ENCODE measurements at places on chromosomes 3 and 15.

DNA sequence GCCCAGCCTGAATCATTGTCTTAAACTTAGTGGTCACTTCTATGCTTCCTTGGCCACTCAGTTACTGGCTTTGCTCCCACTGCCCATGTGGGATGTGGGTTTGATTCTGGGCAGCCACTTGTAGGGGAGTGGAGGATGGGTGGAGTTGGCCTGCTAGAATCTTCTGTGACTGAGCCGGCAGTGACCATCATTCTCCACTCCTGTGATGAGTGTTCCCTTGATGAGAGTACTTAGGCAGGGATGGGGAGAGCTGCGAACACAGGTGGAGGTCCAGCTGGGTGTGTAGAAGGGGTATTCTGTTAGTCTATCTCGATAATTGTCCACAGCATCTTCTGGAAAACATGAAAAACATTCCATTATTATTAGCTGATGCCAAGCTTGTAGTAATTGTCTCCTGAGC is 8.0 kb downstream of the TM6SF1 start:
- DNase-seq: no peak

DNA sequence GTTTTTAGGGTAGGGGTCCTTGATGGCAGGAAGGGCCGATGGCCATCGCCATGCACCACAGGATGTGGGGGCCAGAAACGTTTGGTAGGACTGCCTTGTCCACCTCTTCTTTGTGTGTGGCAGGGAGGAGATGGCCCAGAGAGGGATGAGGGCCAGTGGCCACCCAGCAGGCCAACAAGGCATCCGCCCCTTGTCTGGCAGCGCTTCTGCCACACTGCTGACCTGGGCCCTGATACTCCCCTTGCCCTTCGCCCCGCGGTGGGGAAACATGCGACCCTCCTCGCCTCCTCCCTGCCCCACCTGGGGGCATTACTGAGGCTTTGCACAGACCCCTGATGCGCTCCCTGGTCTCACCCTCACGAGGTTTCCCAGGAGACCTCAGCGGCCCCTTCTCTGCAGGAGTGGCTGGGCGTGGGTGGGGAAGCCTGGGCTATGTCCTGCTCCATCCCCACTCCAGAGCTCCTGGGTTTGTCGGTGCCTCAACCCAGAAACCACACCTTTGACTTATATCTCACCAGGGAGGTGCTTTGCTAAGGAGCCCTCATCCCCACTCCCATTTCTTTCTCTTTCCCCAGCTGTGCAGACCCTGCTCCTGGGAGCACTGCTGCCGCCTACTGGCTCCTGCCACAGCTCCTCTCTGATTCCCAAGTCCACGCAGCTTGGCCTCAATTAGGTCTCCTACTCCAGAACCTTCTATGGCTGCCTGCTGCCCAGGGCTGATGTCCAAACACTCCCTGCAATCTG is 38.7 kb downstream of the FEM1B start:
- DNase-seq: peak; percentile 9

DNA sequence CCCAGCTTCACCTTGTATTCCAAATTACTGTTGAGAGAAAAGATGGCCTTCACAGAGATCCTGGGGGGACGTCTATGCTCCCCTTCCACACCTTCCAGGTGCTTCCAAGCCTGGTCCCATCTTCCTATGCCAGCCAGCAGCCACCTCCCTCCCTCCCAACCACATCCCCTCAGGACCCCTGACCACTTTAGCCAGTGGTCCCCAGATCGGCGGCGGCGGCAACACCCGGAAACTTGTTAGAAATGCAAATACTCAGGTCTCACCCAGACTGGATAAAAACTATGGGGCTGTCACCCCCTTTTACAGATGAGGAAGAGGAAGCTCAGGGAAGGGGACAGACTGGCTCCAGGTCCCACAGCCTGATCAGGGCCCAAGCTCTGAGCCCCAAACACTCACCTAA is 38.0 kb upstream of the PRSS50 start:
- no peak for DNase-seq

DNA sequence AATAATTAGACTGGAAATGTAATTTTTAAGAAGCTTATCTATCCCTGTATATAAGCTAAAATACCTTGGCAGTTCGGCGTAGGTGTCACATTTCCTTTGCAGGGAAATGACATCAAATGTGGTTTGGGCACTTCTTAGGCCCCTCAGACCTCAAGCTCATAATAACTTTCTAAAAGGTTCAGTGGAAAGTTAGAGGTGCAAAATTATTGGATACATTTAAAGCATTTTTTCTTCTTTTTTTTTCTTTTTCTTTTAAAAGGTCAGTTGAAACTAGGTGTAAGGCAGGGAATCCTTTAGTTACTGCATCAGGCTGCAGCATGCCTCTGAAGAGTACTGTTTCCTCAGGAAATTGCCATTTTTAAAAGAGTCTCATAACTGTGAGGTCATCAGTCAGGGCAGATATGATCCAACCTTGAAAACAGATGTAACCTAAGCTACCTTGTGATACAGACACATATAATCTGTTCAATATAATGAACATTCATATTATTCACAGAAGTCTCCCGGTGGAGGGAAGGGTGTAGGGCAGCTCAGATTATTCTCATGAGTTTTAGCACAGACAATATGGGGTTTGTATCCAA is 4.8 kb downstream of the SACM1L start:
- DNase-seq: peak; percentile 73

DNA sequence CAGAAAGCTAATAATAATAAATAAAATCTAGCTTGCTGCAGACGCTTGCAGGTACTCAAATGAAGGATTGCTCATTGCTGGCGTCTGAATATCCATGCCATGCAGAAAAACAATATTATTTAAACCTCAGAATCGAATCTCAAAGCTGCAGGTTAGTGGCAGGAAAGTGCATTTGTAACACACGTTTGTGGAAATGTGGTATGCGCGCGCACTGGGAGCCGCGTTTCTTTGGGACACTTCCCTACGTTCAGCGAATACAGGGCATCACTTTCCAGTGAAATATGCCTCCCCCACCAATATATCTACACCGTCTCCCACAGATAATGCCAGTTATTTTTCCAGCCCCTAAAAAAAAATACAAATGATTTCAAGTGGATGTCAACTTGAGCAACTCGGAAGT is 37.1 kb downstream of the ZIC4 start:
- DNase-seq: no peak

- no peak for DNase-seq
Observed at GRCh38 chr15:43544266-43544665, 26.9 kb downstream of the MAP1A start.

DNA sequence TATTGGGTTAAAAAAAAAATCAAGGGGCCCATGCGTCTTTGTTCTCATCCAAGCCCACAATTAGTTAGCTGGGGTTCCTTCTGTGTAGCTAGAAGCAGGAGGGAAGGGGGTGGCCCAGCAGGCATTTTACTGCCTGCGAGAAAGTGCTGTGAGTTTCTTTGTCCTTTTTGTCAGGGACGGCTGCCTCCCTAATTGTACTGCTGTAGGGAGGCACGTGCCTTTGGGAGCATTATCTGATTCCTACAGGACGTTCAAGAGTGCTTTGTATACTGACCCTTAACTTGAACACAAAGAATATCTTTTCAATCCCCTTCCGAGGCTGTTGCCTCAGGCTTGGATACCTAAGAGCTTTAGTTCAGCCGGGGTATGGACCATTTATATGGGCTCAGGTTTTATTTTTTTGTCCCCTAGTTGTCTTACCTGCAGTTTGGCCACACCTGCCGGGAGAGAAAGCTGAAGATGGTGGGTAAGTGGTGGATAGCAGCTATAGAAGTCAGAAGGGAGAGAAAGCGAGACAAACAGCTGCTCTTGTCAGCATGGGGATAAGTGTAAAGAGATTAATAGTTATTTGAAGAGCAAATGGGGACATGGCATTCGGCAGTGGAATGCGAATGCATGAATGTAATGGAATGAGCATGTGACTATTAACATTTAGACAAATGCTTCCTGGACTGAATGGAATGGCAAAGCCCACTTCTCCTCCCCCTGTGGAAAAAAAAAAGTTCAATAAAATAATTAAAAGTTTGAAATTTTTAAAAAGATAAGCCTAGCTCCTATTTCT is 175.2 kb downstream of the TP63 start:
- DNase-seq: no peak

DNA sequence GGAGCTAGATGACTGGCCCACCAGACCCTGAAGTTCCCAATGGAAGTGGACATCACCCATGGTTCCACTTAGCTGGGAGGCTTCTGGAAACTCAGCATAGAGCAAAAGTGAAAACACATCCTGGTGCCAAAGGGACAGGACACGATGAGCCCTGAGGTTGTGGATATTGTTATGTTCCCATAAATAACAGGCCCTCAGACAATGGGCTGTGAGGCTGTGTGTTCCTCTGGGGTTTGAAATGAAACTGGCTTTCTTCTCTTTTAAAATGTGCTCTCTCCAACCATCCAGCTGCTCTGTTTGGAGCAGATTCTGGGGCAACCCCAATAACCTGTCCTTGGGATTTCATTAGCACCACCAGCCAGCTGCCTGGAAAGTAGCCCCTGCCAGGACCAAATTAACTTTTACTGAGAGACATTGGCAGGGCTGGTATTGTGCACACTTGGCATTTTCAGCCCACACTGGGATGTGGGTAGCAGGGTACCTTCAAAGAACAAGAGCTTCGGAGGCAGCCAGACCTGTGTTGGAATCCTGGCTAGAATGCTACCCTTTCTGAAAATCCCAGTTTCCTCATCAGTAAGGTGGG is 97.5 kb downstream of the DNAJB8 start:
- DNase-seq: no peak

- no peak for DNase-seq
Observed at GRCh38 chr3:162370141-162370540, 873.5 kb downstream of the OTOL1 start.

- DNase-seq: no peak
Observed at GRCh38 chr3:47617086-47618010, 38.7 kb upstream of the CSPG5 start.

- DNase-seq: no peak
Observed at GRCh38 chr15:36644191-36644896, 64.9 kb downstream of the CDIN1 start.

- DNase-seq: no peak
Observed at GRCh38 chr3:8575364-8576104, 69.1 kb downstream of the SSUH2 start.

- DNase-seq: no peak
Observed at GRCh38 chr15:84603630-84604379, 3.0 kb downstream of the ZSCAN2 start.

DNA sequence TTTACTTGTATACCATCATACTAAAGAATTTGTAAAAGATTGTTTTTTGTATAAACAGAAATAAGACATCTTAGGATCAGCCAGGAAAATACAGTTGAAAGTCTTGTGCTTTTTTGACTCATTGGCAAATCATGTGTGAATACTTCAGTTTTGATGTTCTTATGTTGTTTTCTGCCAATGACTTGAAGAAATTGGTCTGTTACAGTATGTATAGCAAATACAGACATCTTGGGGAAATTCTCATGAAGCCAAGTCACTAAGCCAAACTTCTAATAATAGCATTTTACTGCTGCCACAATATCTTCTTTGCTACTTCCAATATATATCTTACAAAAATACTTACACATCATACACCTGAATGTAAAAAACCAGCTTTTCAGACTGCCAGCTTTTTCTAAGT is 83.2 kb downstream of the DZIP3 start:
- no peak for DNase-seq

DNA sequence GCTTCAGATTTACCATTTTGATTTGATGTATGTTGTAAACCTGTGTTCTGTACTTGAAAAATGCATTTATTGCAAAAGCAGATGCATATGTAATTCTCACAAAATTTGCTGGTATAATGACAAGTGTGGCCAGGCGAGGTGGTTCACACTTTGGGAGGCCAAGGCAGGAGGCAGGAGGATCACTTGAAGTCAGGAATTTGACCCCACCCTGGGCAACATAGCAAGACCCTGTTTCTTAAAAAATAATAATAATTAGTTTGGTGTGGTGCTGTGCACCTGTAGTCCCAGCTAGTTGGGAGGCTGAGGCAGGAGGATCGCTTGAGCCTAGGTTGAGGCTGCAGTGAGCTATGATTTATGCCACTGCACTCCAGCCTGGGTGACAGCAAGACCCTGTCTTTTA is 4.7 kb upstream of the HYKK start:
- no peak for DNase-seq

GRCh38 chr3:65623362-65623761 is 415.4 kb downstream of the MAGI1 start:
- no peak for DNase-seq

- peak; percentile 6 for DNase-seq
Observed at GRCh38 chr3:149245738-149246451, 24.3 kb upstream of the CP start.

GRCh38 chr15:60096157-60096556 is 92.0 kb downstream of the FOXB1 start:
- DNase-seq: no peak

GRCh38 chr3:156416846-156417558 is 137.9 kb downstream of the SSR3 start:
- DNase-seq: no peak

DNA sequence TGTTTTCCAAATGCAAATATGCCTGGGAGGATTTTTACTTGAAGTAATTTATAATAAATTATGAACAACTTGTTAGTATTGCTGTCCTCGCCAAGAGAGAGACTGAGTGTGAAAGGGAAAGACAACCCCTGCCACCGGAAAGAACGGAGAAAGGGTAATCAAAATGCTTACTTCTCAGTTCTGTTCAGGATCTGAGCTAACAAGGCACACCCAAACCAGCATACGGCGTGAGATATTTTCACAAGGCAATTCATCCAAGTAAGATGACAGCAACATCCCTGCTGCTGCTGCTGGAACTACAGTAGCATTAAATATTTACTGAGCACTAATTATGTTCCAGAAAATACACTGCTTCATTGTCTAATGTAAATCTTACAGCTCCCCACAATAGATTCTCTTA is 96.1 kb downstream of the KBTBD8 start:
- DNase-seq: no peak

DNA sequence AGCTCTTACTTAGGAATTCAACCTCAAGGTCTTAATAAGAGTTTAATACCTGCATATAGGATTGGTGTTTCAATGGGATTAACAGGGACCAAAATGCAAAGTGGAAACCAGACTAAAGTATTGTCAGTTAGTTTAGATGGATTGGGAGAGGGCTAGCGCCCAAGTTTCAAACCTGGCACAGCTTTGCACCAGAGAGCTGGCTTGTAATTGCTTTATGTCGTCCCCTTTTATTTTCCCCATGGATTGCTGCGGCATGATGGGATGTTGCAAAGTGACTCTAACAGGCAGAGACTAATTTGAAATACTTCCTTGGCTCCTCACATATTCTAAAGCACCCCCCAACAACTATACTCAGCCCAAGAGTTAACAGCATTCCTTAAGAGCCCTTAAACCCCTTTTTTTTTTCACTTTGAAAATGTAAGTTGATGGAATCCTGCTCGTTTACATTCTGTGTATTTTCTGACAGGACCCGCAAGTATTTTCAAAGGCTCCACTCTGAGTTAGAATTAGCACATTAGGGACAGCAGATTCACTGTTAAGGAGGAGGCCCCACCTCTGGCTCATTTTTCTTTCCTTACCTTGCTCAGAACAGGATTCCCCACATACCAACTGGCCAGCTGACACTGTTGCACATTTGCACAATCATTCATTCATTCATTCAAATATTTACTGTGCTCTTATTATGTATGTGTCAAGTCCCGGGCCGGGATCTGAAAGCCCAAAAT is 214.2 kb downstream of the ERC2 start:
- DNase-seq: no peak
